Stimulated activated CD4-positive, alpha-beta T cell treated with anti-CD3 and anti-CD28 coated beads, Interleukin-1b, Interleukin-23, amount 100 ng/mL, for 24 hours (primary cell): ENCODE measurements at places on chromosomes 1 and 21.

- no peak for DNase-seq
Measured at GRCh38 chr1:216607067-216607697, 116.0 kb downstream of the ESRRG start.

DNA sequence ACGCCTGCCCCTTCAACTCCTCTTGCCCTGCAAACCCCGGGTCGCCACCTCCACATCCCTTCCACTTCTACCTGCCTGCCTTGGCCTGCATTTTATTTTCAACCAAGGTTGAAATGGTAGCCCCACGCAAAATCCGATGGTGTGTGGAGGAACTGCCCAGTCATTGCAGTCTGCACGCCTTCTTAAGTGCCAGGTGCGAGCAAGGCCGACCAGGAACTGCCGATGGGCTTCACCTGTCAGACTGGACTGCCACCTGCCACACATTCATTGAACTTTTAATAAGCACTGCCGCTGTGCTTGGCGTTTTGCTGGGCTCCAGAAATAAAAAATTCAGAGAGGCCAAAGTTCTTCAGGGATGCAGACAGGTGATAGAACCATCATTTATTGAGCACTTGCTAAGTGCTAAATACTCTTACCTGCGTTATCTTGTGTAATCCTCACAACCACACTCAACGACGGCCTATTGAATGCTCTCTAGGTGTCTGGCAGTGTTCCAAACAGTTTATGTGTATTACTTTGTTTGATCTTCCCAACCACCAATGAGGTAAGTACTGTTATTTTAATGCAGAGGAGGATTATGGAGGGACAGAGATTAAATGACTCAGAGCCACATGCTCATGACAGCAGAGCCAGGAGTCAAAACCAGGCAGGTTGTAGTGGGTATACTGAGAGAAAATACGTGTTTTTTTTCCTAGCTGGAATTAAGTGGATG is 36.2 kb downstream of the CACHD1 start:
- no peak for DNase-seq

DNA sequence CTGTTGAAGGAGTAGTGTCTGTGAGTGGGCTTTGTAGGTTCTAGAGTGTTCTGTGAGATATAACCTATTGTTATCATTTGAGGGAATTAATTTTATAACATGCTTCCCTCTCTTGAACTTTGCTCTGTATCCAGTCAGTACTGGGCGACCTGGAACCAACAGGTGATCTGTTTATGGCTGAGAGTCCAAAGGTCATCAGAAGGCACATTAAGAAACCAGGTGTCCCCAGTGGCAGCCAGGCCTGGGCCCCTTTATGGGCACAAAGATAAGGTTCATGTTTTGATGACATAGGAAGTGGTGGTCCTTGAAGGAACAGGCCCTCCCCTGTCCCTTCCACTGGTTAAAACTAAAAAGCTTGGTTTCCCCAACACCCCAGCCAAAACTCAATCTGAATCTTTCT is 61.1 kb downstream of the FHAD1 start:
- DNase-seq: no peak

DNA sequence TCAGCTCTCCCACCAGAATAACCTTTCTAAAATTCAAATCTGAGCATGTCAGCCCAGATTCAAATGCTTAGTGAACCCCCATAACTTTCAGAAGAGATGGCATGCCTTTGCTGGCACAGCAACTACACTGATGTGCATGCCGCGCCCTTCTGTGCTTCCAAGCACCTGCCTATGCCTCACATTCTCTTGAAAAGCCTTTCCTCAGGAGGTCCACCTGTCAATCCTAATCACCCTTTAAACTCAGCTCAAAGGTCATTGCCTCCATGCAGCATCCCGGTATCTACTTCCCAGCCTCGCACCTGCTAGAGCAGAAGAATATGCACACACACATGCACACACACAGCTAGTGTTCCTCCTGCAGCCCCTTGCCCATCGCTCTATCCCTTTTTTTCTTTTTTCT is 5.2 kb upstream of the S100A2 start:
- DNase-seq: no peak

- DNase-seq: no peak
Measured at GRCh38 chr21:42143111-42143510, 72.0 kb downstream of the UMODL1 start.

DNA sequence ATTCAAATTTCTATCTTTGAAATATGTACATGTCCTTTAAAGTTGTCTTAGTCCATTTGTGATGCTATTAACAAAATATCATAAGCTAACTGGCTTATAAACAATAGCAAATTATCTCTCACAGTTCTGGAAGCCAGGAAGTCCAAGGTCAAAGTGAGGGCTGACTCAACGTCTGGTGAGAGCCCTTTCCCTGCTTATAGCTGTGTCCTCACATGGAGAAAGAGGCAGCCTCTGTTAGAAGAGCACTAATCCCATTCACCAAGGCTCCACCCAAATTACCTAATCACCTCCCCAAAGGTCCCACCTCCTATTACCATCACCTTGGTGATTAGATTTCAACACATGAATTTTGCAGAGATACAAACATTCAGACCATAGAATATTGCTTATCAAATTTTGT is 450.1 kb upstream of the BEND5 start:
- DNase-seq: no peak

GRCh38 chr1:198018529-198018928 is 101.4 kb downstream of the LHX9 start:
- DNase-seq: no peak

GRCh38 chr1:202834771-202835547 is 24.2 kb downstream of the PCAT6 start:
- no peak for DNase-seq
